ENCODE measurements at places on chromosomes 2 and 18. TPM values are rescaled to one million over a fixed set of nuclear protein-coding genes. Genes with fewer than 3 reads are reported as not detected.

- H3K27me3 ChIP-seq: no peaks in the 10 kb centered on the region
- no peak for DNase-seq
- H3K27ac ChIP-seq: no peak overlapping the region
- H3K36me3 ChIP-seq: no peaks in the 10 kb centered on the region
- no peaks in the 10 kb centered on the region for H3K4me1 ChIP-seq
Measured at GRCh38 chr18:41949206-41949920, 5.7 kb upstream of the PIK3C3 start.

DNA sequence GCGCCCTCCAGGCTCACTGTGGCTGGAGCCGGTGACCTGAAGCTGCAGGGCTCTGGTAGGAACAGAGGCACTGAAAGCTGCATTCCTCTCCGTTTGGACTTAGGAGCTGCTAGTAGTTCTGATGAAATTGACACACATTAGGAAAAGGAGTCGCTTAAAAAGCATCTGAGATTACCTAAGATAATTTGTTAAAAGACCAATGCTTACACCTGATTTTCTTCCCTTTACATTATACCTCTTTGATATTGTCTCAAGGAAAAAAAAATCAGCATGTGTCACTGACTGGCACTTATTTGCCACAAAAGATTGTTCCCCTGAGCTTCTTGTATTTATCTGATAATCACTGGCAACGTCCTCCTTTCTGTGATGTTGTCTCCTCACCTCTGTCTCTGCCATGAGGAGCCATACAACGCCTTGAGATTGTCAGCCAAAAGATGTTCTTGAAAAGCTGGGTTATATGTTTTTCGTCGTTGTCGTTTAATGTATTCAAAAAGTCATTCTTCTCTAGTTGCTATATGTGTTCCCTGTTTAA, 618 bp upstream of the CHN1 start:
- DNase-seq: no peak
- no peaks in the 10 kb centered on the region for H3K27me3 ChIP-seq
- peaks cover 36% of the 10 kb centered on the region for H3K4me1 ChIP-seq
- no peaks in the 10 kb centered on the region for H3K36me3 ChIP-seq
- peak overlapping the region; percentile 83 for H3K4me3 ChIP-seq

GRCh38 chr2:212610872-212611425, 72.3 kb upstream of the ERBB4 start:
- H3K4me3 ChIP-seq: no peak overlapping the region
- DNase-seq: no peak
- no peak overlapping the region for H3K27ac ChIP-seq
- no peaks in the 10 kb centered on the region for H3K4me1 ChIP-seq

GRCh38 chr2:86298411-86299390, 38.7 kb downstream of the REEP1 start:
- H3K27me3 ChIP-seq: no peaks in the 10 kb centered on the region
- no peaks in the 10 kb centered on the region for H3K36me3 ChIP-seq
- H3K4me3 ChIP-seq: no peak overlapping the region
- DNase-seq: peak; percentile 56

DNA sequence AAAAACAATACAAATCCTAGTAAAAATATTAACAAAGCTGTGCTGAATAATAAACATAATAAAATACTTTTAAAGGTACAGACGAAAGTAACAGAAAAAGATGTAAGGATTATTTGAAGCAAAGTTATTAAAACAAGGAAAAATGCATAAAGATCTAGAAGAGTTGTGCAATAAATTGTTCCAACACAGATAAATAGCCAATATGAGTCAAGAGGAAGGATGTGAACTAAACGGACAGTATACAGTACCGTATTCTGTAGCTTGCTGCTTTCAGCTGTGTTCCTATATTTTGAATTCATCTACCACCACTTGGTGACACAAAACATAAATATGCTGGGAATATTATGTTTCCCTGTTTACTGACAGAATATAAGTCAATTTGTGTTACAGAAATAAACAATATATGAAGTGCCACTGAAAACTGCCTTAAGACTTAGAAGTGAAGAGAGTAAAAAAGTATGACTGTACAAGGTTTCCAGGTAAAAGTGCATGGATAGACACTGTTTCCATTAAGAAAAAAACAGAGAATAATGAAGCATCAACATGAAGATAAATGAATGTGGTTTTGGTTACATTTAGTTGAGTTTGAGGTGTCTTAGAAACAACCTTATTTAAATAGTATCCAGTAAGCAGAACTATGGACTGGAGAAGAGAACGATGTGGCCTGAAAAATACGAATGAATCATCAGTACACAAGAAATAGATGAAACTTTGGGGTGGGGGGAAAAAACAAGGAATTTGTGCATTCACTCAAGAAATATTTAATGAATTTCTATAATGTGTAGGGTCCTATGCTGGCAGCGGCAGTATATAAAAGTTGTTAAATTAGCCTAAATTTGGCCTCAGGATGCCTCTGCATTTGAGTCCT, 13.1 kb downstream of the PPP3R1 start:
- H3K27ac ChIP-seq: no peak overlapping the region
- H3K27me3 ChIP-seq: no peaks in the 10 kb centered on the region
- peaks cover 58% of the 10 kb centered on the region for H3K4me1 ChIP-seq
- no peaks in the 10 kb centered on the region for H3K36me3 ChIP-seq
- no peak for DNase-seq

DNA sequence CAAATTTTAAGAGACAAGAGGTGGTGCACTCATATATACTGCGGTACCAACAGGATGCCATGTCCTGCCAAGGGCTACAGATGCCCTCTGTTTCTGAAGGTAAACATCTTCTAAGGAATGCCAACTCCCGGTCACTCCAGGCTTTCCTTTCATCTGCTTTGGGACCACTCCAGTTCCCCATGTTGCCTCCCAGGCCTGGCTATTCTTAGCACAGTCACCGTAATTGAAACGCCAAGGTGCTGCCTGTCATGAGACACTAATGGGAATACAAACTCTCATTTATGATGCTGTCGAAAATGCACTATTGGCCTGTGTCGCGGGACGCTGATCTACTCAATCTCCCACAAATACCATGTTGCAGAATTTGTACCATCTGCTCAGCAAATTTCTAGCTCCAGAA, 79.6 kb downstream of the KLF7 start:
- H3K4me1 ChIP-seq: peaks cover 17% of the 10 kb centered on the region
- no peak for DNase-seq
- H3K36me3 ChIP-seq: no peaks in the 10 kb centered on the region

GRCh38 chr18:76389716-76390115, 105.3 kb downstream of the ZNF516 start:
- no peak for DNase-seq
- no peak overlapping the region for H3K4me3 ChIP-seq
- H3K27me3 ChIP-seq: no peaks in the 10 kb centered on the region
- no peaks in the 10 kb centered on the region for H3K4me1 ChIP-seq
- no peaks in the 10 kb centered on the region for H3K36me3 ChIP-seq
- H3K27ac ChIP-seq: no peak overlapping the region

DNA sequence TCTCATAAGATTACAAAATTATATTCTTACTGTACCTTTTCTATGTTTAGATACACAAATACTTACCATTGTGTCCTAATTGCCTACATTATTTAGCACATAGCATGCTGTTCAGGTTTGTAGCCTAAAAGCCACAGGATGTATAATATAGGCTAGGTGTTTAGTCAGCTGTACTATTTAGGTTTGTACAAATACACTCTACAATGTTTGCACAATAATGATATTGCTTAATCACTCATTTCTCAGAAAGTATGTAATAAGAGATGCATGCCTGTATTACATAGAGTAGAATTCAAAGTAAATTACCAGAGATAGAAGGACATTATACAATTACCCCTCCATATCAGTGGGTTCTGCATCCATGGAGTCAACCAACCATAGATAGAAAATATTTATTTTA, 201.1 kb upstream of the COL3A1 start:
- H3K27me3 ChIP-seq: no peaks in the 10 kb centered on the region
- H3K27ac ChIP-seq: no peak overlapping the region
- no peak for DNase-seq
- H3K4me3 ChIP-seq: no peak overlapping the region

DNA sequence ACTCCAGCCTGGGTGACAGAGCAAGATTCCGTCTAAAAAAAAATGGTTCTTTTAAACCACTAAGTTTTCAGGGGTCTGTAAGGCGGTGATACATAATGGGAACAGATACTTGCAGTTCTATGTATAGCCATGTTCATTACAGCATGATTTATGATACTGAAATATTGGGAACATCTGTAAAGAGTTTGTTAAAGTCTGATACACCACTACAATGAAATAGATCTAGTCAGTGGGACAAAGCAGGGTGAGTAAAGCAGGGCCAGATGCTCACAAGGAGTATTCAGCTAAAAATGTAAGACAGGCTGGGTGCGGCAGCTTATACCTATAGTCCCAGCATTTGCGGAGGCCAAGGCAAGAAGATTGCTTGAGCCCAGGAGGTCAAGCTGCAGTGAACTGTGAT, 6.2 kb upstream of the ING5 start:
- no peaks in the 10 kb centered on the region for H3K36me3 ChIP-seq
- H3K27ac ChIP-seq: no peak overlapping the region
- H3K27me3 ChIP-seq: no peaks in the 10 kb centered on the region
- no peak overlapping the region for H3K4me3 ChIP-seq

DNA sequence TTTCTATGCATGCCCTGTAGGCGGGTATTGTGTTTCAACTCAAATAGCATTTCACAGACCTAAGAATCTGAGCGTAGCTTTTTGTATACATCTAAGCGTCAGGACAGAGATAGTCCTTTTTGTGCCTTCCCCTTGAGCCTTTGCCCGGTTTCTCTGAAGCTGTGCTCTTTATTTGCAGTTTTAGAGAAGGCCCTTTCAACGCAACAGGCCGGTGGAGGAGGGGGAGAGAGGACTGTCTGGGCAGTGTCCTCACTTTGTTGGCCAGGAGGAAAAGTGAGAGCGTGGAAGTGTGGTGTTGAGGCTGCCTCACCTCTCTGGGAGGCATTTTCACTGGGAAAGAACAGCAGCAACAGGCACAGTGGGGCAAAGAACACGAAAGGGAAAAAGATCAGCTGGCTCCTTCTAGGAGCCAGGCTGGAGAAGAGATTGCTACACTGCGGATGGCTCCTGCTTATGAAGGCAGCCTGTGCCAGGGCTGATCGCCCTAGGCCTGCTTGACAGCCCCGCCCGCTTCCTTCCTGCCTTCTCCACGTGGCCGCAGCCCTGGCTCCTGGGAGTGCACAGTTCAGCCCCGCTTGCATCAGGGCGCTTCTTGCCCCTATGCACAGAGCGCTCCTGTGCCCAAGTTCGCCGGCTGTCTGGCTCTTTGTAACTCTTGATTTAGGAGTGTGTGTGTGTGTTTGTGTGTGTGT, 195.6 kb upstream of the POU3F3 start:
- H3K27ac ChIP-seq: no peak overlapping the region
- peak overlapping the region; percentile 62 for H3K4me3 ChIP-seq
- no peaks in the 10 kb centered on the region for H3K36me3 ChIP-seq
- H3K27me3 ChIP-seq: peaks cover 50% of the 10 kb centered on the region
- peaks cover 36% of the 10 kb centered on the region for H3K4me1 ChIP-seq

The ADAM23 gene
- total RNA-seq: 12.0 TPM

The GLS gene
- 133 TPM for total RNA-seq
